ENCODE measurements at places on chromosomes 7 and 10.

DNA sequence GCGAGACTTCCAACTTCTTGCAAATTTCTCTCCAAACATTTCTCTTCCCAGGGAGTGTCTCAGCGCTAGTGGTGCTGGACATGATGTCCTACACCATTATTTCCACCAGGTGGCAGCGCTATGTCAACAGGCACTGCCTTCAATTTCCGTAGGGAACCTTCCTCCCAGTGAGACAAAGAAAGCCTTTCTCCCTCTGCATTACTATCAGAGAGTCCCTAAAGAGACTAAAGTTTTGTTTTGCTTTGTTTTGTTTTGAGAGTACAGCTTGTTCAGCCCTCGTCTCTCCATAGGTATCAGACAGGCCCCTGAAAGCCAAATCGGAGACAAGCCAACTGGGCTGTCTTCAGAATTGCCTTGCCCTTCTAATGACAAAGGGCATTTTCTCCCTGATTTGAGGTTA is 44.2 kb upstream of the GGCT start:
- DNase-seq: peak; percentile 51

DNA sequence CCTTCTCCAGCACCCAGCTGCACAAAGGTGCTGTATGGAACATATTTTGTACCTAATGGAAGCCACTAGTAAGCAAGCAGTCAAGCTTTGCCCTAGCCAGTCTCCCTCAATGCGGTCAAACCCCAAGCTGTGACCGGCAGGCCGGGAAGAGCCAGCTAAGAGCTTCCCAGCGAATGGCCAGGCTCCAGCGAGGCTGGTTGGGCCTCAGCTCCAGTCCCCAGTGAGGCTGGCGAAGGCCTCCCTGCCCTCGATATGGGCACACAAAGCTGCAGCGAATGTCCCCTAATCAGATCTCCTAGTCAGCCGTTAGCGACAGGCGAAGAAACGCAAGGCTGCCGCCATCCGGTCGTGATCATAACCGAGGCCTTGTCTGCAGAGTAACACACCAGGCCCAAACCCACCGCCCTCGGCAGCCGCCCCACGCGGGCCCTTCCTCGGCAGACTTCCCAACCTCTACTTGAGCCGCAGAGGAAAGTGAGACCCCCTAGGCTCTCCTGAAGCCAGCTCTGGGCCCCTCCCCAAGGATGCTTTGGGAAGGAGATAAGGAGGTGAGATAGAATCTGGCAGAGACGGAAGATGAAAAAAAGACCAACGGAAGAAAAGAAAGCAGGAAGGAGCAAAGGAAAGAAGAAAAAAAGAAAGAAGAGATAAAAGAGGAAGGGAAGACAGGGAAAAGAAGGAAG is 3.1 kb upstream of the HOXA9 start:
- no peak for DNase-seq

- no peak for DNase-seq
These were observed 20.4 kb downstream of the ZNF775 start for GRCh38 chr7:150399421-150400007.

- peak; percentile 4 for DNase-seq
These were observed 27.8 kb upstream of the RET start for GRCh38 chr10:43049081-43049551.
